ENCODE measurements at places on chromosomes 2 and 18.
A peak's percentile ranks its signal among the peaks of the same experiment; 100 is the strongest.

DNA sequence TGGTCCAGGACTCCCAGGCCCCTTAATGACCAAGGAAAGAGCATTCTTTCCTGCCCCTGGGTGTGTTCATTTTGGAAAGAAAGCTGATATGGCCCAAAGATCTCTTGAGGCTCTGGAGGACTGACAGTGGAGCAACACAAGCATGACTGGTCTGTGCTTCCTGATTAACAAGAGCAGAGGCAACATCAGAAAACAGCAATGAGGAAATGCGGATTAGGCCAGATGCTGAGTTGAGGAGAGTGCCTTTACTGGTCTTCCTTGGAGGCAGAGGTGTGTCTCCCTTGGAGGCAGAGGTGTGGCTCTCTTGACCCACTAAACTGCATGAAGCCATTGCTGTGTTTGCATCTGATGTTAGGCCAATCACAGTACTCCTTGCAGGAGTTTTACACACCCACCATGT, 19.9 kb downstream of the IL36B start:
- no peak for DNase-seq

DNA sequence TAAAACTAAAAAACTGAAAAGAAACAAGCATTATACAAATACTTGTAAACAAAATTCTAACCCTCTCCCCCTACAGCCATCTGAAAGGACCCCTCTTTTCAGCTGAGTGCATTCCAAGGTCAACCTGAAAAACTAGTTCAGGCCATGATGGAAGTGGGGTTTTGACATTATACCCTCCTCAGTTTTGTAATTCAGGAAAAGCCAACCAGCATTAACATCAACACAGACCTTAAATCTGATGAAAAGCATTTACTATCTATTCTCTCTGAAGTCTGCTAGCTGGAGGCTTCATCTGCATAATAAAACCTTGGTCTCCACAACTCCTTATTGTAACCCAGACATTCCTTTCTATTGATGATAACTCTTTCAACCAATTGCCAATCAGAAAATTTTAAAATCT, 302.2 kb downstream of the CNTNAP5 start:
- no peak for DNase-seq

- peak; percentile 32 for DNase-seq
Observed at GRCh38 chr2:180012523-180012922, 5.4 kb upstream of the CWC22 start.

DNA sequence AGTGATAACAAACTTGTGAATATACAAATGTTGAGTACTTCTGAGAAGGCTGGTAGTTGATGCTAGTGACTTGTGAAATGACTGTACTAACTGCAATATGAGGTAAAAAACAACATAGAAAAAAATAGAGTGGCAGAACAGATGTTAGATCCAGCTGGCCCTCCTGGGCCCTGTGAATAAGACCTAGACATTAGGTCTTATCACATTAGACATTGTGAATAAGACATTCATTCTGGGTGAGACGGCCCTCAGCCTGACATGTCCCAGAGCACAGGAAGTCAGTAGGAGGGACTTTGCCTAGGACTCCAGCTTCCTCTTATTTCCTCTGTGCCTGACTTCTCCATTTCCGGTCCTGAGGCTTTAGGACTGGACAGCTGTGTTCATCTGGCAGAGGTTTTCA, 22.9 kb downstream of the DOK1 start:
- DNase-seq: no peak

GRCh38 chr2:74181739-74182138, 3.1 kb upstream of the MOB1A start:
- peak; percentile 28 for DNase-seq

DNA sequence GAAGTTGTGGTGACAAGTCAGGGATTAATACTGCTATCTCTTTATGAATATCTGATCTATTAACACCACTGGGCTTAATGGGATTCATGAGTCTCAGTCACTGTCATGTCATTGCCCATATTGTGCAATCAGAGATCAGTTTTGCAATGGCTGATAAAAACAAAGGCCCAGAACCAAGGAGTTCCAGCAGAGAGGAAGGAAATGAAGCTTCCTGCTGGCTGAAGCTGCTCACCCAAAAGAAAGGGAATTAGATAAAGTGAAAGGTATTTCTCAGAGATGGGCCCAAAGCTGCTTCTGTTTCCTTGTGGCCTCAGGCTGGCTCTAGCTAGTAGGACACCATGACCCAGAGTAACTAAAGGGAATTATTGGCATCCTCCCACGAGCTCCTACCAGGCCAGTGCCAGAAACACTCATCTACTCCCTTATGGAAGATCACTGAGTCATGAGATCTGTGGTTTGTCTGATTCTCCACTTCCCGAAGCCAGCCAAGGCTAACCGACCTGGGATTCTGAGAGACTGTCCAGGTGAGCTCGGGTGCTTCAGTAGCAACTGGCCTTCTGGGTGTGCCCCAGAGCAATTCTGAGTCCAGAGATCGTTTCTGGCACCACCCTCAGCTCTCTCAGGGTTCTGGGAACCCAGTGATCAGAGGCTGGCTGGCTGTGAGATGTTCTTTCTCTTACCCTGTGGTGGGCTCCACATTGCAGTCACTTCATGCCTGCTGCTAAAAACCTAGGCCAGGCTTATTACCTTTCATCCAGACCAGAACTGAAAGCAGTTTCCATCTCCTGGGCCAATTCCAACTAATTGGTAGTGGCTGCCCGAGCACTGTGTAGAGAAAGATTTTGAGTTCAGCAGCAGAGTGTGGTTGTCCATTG, 129.5 kb upstream of the PELI1 start:
- peak; percentile 7 for DNase-seq

- no peak for DNase-seq
Observed at GRCh38 chr2:10437806-10438205, 10.3 kb downstream of the ODC1 start.
